A172 (cell line): ENCODE measurements at places on chromosomes 16 and 17. TPM values are rescaled to one million over a fixed set of nuclear protein-coding genes. Genes with fewer than 3 reads are reported as not detected.

GRCh38 chr17:21508211-21508610, 132.1 kb downstream of the KCNJ12 start:
- no peak for DNase-seq

DNA sequence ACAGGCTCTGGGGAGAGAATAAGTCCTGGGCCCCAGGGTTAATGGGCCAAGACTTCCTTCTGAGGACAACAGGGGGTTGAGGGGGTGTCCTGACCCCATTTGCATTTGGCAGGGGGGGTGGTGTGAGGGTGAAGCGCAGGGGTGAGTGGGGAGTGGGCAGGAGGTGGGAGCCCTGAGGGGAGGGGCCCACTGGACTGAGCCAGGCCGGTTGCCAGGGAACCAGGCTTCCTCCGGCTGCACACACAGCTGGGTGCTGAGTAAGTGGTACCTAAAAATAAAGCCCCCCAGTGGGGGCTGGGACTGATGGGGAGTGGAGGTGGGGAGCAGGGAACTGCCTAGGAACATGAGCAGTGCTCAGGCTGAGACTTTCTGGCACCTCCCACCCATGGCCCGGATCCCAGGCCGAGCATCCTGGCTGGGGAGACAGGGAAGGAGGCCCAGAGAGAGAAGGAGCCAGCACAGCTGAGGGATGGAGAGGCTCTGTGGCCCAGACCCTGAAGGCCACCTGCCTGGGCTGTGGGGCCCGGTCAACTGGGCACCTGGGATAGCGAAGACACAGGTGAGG, 7.5 kb upstream of the RASD1 start:
- no peak for DNase-seq

DNA sequence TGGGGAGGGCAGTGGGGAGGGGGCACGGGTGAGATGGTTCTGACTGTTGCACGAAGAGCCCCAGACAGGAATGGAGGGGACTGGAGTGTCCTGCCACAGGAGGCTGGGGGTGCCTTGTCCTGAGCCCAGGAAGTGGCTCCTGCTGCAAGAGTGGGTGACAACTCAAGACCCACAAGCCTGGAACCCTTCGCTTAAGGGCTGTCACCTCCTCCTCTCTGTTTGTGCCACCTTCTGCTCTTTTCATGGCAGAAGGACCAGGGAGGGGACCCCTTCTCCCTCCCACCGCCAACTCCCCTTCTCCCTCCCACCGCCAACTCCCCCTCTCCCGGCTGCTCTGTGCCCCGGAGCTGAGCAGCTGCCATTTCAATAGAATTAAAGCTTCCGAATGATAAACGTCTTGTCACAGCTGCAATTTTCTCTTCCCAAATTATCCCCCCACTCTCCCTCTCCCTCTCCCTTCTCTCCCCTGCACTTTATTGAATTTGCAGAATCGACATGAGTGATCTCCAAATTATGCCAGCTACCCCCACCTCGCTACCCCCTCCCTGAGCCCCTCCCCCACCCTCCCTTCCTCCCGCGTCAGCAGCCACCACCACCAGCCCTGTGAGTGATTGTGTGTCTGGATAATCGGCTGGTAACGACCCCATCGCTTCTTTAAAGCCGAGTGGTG, 13.7 kb downstream of the GJD3 start:
- no peak for DNase-seq

DNA sequence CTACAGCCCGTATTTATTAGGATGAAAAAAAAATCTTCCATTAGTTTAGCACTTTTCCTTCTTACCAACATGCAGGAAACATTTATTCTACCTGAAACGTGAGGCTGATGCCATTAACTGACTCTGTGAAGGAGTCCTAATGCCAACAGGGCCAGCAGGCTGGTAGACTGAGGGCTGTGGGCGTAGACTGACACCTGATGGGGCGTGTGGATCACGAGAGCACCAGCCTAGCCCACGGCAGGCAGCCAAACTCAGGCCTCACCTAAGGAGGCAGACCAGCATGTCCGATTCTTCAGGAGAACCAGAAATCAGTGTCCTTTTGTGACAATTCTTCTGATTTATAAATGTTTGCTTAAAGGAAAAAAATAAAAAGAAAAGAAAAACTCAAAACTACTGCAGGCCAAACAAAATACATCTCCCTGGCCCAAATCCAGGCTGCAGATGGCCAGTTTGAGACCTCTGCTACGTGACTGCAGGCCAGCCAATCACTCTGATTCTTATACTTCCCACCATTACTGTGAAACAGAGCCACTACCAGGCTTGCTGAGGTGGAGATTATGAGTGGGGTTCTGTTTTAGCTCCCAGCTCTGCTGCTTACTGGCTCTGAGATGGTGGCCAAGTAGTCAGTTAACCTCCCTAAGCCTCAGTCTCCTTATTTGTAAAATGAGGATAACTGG, 66.5 kb downstream of the GNAO1 start:
- DNase-seq = no peak

The CTF1 gene
- total RNA-seq = 1.9 and 2.3 TPM in 2 replicates

The SOX8 gene
- 0.07 and 0.14 TPM in 2 replicates for total RNA-seq

GRCh38 chr17:27602721-27603420, 28.1 kb upstream of the LGALS9 start:
- peak; percentile 56 for DNase-seq
